T-cell (primary cell): ENCODE measurements at places on chromosomes 2 and 18.

- DNase-seq: no peak
These were observed 8.6 kb downstream of the RASGRP3 start for GRCh38 chr2:33485051-33485450.

DNA sequence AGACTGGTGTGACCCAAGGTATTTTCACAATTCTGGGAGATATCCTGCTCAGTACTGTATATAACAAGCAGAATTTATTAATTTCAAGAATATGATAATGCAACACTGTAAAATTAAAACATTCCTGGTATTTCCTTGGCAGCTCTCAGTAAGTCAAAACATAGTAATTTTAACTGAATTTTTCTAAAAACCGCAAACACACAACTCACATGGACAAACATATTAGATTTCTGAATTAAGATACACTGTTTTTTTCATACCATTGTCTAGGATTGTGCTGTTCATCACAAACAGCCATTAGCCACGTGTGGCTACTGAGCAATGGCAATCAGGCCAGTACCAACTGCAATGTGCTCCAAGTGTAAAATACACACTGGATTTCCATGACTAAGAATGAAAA lies 29.6 kb downstream of the LPIN2 start:
- DNase-seq: no peak

DNA sequence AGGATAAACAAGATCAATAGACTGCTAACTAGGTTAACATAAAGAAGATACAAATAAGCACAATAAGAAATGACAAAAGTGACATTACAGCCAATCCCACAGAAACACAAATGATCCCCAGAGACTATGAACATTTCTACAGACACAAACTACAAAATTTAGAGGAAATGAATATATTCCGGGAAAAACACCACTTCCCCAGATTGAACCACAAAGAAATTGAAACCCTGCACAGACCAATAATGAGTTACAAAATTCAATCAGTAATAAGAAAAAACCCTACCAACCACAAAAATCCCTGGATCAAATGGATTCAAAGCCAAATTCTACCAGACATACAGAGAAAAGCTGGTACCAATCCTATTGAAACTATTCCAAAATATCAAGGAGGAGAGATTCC lies 232.4 kb upstream of the RBMS1 start:
- DNase-seq: no peak

DNA sequence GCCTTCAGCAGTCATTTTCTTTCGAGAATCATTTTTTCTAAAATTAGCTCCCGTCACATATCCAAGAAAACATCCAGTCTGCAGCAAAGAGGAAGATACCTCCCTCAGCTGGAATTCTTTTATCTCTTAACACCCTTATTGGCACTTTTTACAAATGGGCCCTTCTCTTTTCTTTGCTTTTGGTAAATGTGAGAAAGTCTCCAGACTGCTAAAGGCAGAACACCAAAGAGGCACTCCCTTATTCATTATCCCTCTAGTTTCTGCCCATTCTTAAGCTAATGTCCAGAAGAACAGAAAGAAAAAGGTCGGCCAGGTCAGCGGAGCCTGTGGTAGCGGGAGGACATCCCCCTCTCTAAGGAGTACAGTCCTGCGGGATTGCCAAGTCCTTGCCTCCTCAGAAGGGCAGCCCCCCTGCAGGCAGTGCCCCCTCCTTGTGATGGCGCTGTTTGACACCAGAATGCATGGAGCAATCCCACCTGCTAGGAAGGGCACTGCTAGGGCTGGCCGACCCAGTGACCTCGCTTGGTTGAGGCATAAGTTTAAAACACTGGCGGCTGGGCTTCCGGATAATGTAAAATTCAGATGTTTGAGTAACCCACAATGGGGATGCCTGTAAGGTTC lies 34.0 kb downstream of the ST6GAL2 start:
- no peak for DNase-seq

DNA sequence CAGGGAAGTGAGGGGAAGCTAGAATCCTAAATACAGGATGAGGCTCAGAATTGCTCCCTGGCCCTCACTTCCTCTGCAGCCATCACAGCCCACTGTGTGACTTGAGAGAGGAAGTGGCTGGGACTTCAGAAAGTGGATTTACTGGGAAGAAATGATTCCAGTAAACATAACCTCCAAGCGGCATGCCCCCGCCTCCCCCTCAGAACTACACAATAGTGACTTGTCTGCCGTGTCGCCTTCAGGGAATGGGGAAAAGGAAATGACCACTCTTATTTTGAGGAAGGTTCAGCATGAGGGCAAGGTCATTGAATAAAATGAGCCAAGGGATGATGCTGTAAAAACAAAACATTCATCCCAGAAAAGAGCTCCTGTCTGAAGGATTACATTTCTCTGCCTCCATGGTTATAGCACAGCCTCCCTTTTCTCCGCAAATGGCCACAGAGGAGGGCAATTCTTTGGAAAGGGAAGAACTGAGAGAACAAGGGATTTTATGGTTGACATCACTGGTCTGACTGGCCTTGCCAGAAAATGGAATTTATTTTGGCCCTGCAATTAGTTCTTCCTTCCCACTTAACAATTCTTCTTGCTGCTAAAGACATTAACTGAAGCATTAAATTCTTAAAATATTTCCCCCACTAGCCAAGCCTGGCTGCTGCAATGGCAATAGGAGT lies 78.9 kb upstream of the DAPL1 start:
- DNase-seq: no peak

DNA sequence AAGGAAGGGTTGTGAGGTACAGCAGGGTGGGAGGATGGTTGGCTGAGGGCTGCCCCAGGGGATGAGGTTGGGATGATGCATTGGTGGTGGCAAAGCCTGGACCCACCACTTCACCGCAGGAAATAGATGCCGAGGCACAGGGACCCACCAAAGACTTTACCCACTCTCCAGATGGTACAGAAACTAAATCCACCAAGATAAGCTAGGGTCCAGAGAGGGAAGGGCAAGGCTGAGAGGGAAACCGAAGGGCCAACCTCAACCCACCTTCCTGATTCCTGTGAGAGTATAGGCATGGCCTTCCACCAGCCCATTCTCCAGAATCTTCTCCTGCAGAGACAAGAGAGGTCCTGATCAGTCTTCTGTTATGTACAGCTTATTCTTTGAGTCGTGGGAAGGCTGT lies 18.1 kb downstream of the CAPN14 start:
- DNase-seq: no peak

- no peak for DNase-seq
These were observed 101.3 kb upstream of the SALL3 start for GRCh38 chr18:78878335-78878734.

GRCh38 chr2:207819839-207820784 lies 50.4 kb upstream of the FZD5 start:
- no peak for DNase-seq

DNA sequence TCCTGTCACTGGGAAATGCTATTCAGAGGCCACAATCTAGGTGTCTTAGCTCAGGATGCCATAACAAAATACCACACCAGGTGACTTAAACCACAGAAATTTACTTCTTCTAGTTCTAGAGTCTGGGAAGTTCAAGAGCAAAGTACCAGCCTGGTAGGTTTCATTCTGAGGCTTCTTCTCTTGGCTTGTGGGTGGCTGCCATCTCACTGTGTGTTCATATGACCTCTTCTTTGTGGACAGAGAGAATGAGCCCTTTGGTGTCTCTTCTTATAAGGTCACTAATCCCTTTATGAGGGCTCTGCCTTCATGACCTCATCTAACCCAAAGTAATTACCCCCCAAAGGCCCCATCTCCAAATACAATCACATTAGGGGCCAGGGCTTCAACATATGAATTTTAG lies 57.3 kb downstream of the RHOB start:
- DNase-seq: no peak

GRCh38 chr2:150358468-150358807 lies 129.0 kb downstream of the RND3 start:
- no peak for DNase-seq

DNA sequence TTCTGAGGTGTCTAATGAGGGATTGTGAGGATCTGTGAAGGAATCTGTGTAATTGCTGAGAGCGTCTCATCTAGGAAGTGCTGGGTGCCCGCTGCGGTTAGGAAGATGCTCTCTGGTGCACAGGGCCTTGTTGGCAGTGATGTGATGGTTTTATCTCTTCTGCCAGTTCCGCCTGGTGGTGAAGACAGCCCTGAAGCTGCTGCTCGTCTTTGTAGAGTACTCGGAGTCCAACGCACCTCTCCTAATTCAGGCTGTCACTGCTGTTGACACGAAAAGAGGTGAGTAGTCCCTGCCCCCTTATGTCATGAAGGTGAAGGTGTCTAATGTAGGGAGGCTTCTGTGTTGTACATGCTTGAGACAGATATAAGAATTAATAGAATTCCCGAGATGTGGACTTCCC lies 234.2 kb downstream of the TPGS2 start:
- no peak for DNase-seq

GRCh38 chr2:215418064-215418963 lies 17.6 kb downstream of the FN1 start:
- no peak for DNase-seq

GRCh38 chr2:172232708-172233396 lies 130.2 kb upstream of the DLX2 start:
- no peak for DNase-seq

- no peak for DNase-seq
These were observed 21.0 kb upstream of the GLS start for GRCh38 chr2:190859347-190860297.

- no peak for DNase-seq
These were observed 211.2 kb downstream of the ARL6IP6 start for GRCh38 chr2:152929628-152930027.

- no peak for DNase-seq
These were observed 130.5 kb downstream of the PLCL1 start for GRCh38 chr2:197934934-197935289.

DNA sequence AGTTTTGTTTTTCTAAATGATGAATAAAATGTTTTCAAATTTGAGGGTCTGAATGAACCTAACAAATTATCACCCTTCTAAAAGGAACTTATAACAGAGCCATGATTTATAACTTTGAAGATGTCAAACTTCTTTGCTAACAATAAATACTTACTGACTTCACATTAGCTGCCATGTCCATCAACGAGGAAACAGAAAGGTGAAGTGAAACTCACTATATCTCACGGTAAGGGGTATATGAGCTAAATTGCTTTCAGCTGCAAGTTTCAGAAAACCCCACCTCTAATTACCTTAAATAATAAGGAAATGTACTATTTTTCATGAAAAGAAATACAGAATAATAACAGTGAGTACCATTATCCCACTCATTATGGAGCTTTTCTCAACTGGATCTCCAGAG lies 350.8 kb upstream of the NT5C1B start:
- no peak for DNase-seq

DNA sequence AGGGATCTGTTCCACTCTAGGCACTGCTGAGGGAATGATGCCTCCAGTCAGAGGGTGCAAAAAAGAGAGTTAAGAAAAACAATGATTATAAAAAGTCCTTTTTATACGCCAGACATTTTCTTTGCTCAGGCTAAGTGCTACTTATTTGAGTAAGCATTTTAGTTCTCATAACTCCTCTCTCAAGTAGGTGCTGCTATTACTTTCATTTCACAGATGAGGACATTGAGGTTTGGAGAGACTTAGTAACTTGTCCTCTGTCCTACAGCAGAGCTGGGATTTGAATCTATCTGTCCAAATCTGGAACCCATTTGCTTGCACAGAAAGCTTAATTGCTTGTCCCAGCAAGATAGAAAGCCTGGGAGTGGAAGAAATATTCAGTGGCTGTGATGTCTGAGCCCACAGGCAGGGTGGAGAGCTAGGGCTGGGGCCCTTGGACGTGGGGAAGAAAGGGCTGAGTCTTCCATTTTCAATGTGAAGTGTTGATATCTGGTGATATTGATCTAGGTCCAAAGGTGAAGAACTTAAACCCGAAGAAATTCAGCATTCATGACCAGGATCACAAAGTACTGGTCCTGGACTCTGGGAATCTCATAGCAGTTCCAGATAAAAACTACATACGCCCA lies 5.8 kb downstream of the IL37 start:
- no peak for DNase-seq

DNA sequence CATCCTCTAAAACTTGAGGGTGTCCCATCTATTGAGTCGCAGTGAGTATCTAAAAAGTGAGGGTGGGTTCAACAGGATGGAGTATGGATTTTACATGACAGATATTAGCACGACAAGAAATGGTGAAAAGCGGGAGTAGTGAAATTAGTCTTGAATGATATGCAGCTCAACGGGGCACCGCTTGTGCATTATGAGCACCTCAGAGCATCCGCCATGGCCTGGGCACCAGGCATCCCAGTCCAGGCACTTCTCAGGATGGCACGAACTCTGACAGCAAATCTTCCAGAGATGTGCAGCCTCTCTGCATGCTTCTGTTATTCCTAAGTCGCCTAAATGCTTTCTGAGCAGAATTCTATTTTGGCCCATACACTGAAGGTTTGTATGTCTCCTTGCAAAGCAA lies 57.1 kb downstream of the ZNF516 start:
- no peak for DNase-seq

GRCh38 chr2:68837164-68837860 lies 33.9 kb downstream of the BMP10 start:
- DNase-seq: peak; percentile 54

- DNase-seq: peak; percentile 17
These were observed 183.6 kb downstream of the SMAD7 start for GRCh38 chr18:48767090-48767690.

GRCh38 chr2:134401081-134401497 lies 147.2 kb downstream of the MGAT5 start:
- DNase-seq: no peak

DNA sequence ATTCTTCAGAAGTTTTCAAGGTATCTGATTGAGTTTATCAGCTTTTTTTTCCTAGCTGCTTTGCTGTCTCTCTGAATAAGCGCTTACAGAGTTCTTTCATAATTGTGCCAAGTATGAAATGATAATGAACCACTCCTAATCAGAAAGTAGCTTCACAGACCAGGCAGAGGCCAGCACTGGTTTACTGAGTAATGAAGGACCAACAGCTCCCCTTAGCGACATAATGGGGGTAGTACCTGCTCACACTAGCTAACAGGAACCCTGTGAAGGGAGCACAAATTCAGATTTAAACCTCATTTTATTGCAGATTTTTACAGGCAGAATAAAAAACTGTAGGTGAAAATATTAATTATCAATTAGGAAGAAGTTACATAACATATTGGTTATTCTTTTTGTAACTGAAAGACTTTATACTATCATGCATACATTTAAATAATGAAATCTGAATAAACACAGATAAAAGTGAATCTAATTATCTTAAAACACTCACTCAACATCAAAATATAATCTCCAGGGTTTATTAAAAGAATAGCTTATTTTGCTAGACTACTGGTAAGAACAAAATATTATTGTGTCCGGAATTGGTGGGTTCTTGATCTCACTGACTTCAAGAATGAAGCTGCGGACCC lies 53.7 kb upstream of the LRRC30 start:
- DNase-seq: no peak

DNA sequence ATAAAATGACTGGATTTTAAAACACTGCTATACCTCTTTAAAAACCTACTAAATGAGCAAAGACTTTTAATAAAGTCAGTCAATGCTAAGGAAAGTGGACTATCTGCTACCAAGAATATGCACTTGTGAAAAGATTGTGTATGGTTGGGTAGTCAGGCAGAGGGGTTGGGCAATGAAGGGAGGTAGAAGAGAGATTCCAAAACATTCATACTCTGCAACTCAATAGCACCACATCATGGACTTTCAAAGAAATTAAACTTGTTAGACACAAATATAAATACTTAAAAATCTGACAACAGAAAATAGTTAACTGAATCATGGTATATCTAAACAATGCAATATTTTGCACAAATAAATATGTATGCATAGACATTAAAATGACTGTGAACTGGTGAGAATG lies 139.9 kb upstream of the MAPRE2 start:
- DNase-seq: no peak

GRCh38 chr2:67984600-67984999 lies 78.2 kb downstream of the C1D start:
- DNase-seq: no peak

GRCh38 chr2:126686286-126686685 lies 30.3 kb downstream of the GYPC start:
- DNase-seq: no peak
